ENCODE measurements at places on chromosomes 1 and 21.

GRCh38 chr1:243287123-243287460 is 31.3 kb downstream of the SDCCAG8 start:
- peak; percentile 20 for DNase-seq

- peak; percentile 65 for DNase-seq
Observed at GRCh38 chr1:115258302-115258866, 79.7 kb downstream of the NGF start.

DNA sequence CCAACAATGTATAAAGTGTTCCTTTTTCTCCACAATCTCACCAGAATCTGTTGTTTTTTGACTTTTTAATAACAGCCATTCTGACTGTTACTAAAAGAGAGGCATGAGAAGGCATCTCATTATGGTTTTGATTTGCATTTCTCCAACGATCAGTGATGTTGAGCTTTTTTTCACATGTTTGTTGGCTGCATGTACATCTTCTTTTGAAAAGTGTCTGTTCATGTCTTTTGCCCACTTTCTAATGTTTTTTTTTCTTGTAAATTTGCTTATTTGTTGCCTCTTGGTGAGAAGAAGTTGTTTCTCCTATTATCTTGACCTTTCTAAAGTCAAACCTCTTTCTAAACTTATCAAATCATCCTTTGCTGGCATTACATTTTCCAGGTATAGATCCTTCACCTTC is 80.8 kb downstream of the ACBD6 start:
- no peak for DNase-seq

- DNase-seq, result no peak
Observed at GRCh38 chr1:181345146-181345545, 138.2 kb upstream of the CACNA1E start.

DNA sequence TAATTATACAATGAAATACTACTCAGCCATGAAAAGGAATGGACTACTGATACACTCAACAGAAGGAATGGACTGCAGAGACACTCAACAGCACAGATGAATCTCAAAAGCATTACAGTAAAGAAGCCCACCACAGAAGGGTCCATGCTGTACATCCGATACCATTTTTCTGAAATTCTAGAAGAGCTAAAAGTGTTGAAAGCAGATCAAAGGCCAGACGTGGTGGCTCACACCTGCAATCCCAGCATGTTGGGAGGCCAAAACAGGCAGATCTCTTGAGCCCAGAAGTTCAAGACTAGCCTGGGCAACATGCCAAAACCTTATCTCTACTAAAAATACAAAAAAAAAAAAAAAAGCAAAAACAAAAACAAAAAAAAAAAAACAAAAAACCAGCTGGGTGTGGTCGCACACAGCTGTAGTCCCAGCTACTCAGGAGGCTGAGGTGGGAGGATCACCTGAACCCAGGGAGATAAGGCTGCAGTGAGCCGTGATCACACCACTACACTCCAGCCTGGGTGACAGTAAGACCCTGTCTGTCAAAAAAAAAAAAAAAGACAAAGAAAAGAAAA is 15.5 kb downstream of the PPP1R15B start:
- DNase-seq, result no peak

Data from M059J (cell line).